ENCODE measurements at places on chromosomes 6 and 20.

DNA sequence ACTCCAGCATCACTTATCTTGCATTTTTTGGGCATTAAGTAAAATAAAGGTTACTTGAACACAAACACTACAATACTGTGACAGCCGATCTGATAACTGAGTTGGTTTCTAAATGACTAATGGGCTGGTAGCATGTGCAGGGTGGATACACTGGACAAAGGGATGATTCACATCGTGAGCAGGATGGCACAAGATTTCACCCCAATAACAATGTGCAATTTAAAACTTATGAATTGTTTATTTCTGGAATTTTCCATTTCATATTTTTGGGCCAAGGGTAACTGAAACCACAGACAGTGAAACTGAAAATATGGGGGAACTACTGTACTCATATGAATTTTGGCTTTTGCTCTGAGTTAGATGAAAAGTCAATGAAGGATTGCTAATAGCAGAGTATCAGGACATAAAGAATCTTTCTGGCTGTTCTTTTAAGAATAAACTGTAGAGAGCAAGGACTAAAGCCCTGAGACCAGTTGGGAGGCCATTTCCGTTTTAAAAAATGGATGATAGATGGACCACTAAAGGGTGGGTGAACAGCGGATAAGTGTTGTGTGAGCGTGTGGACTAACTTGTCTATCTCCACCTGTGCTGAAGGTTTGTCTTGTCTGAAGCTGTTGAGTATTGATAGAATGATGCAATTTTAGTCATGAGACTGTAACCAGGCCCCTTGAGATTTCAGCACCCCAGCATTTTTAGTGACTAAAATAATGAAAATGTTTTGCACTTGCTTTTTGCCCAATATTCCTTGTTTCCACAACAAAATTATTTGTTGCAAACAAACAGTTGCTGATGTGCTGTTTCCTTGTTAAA, 8.2 kb downstream of the SPINT3 start:
- no peak for DNase-seq

- DNase-seq, result no peak
These were observed 650.0 kb downstream of the UTRN start for GRCh38 chr6:144935181-144935580.

GRCh38 chr20:11918981-11919380, 1.3 kb downstream of the BTBD3 start:
- DNase-seq, result no peak

GRCh38 chr6:153942361-153942760, 96.7 kb upstream of the OPRM1 start:
- no peak for DNase-seq

- DNase-seq, result no peak
These were observed 5.5 kb upstream of the TFAP2D start for GRCh38 chr6:50707652-50708300.

GRCh38 chr6:79239536-79240168, 5.2 kb upstream of the HMGN3 start:
- no peak for DNase-seq

DNA sequence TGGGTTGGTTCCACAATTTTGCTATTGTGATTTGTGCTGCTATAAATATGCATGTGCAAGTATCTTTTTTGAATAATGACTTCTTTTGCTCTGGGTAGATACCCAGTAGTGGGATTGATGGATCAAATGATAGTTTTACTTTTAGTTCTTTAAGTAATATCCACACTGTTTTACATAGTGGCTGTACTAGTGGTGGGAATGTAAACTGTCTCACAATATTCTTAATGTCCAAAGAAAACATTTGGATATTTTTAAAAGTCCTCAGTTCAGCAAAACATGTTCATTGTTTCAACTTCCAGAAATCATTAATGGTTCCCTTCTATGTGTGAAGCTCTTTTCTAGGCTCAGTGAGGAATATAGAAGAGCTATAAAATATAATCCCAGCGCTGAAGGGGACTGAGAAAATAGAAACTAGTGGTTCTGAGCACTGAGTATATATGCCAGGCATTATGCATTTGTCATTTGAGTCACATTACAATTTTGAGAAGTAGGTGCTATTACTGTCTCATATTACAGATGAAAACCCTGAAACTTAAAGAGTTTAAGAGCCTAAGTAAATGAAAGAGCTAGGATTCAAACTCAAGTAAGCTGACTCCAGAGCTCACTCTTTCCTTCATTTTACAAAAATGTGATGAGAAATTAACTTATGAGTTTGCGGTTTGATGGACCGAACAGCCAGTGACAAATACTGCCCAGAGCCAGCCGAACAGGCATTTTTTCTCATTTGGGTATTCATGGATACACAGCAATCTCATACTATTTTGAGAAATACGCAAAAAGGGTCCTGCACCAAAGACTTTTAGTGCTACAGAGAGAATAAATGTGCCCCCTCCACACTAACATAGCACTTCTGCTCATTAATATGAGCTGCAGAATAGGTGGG, 250.1 kb downstream of the TBX18 start:
- DNase-seq, result no peak

DNA sequence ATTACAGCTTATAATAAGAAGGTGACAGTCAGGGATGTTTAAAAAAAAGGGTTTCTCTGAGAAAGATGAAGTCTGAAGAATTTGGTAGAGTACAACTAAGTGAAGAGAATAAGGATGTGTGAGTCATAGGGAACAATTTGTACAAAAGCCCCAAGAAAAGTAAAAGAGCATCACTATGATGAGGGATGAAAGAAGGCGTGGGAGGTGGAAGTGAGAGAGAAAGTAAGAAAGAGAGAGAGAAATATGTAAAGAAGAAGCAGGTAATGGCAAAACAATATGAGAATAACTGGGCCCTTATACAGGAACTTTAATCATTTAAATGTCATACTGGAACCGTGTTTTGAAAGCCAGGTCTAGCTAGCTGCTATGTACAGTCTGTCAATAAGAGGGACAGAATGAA, 179.4 kb downstream of the ASCC3 start:
- DNase-seq, result no peak

DNA sequence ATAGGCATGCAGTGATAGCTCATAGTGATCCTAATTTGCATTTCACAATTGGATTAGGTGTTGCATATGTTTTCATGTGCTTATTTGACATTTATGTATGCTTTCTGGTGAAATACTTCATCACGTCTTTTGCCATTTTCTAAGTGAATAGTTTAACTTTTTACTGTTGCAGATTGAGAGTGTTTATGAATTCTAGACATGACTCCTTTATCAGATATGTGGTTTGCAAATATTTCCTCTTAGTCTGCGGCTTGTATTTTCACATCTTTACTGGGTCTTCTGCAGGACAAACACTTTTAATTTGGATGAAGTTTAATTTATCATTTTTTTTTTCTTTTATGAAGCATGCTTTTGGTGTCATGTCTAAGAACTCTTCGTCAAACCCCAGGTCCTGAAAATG, 39.2 kb downstream of the CCN2 start:
- no peak for DNase-seq

GRCh38 chr6:82906489-82906888, 159.2 kb downstream of the UBE3D start:
- no peak for DNase-seq

DNA sequence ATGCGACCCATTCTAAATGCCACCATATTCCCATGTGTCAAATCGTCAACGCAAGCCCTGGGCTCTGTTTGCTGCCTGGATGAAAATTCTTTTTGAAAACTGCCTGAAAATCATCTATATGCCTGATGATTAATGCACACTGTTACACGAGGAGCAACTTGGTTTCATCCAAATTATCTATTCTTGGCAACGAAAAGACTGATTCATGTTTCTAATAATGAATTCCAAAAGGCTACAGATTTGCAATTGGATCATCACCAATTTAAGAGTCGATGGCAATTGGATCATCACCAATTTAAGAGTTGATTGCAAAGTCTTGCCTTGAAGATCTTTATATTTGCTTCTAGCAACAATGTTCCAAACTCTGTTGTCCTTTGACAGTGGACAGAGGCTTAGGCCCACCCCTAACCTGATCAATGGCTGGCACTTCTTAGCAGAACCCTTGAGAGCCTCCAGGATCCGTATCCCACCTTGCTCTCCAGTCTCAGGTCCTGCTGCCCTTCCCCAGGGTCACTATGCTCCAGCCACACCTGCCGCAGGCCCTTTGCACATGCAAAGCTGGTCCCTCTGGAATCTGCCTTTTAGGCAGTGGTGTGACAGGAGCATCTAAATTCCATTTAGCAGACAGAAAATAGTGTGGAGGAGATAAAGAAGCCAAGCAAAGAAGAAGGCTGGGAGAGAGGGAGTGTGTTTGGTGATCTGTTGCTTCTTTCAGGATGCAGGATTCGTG, 460.9 kb upstream of the SULF2 start:
- DNase-seq, result no peak

- DNase-seq, result no peak
These were observed 266.5 kb upstream of the RIMS1 start for GRCh38 chr6:71619836-71620235.

GRCh38 chr6:18142591-18142861, 12.4 kb downstream of the TPMT start:
- no peak for DNase-seq

DNA sequence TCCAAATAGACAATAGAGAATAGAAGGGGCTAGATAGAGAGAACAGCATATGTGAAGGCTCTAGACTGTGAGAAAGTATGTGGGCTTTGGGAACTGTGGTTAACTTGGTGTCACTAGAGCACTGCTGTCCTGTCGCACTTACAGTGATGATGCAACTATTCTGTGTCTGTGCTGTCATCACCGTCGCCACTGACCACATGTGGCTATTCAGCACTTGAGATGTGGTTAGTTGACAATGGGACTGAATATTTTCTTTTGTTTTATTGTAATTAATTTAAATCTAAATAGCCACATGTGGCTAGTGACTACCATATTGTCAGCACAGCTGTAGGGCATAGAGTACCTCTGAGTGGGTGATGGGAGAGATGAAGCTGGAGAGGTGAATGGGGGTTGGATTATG, 39.0 kb upstream of the IFNGR1 start:
- no peak for DNase-seq

DNA sequence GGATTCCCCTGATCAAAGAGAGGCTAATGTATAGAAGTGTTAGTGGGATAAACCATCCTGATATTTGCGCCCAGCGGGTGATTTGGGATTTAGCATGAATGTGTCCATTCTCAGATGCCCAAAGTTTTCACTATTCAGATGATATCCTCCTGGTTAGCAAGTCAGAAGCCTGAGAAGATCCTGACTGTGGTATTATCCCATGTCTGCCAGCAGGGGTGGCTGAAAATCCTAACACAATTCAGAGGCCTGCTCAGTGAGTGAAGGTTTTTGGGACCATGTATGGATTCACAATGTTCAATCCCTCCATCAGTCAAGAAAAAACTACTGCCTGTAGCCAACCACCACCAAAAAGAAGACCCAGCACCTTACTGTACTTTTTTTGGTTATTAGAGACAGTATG, 34.1 kb upstream of the SPACA1 start:
- DNase-seq, result peak; percentile 20

GRCh38 chr20:44051661-44052000, 135.4 kb downstream of the JPH2 start:
- DNase-seq, result no peak

GRCh38 chr6:137339929-137340559, 120.9 kb upstream of the IFNGR1 start:
- DNase-seq, result no peak

GRCh38 chr6:53899512-53899911, 104.7 kb downstream of the LRRC1 start:
- no peak for DNase-seq

- DNase-seq, result no peak
These were observed 20.7 kb upstream of the NNAT start for GRCh38 chr20:37500311-37500710.

GRCh38 chr6:30443657-30444450, 45.5 kb upstream of the HLA-E start:
- no peak for DNase-seq

DNA sequence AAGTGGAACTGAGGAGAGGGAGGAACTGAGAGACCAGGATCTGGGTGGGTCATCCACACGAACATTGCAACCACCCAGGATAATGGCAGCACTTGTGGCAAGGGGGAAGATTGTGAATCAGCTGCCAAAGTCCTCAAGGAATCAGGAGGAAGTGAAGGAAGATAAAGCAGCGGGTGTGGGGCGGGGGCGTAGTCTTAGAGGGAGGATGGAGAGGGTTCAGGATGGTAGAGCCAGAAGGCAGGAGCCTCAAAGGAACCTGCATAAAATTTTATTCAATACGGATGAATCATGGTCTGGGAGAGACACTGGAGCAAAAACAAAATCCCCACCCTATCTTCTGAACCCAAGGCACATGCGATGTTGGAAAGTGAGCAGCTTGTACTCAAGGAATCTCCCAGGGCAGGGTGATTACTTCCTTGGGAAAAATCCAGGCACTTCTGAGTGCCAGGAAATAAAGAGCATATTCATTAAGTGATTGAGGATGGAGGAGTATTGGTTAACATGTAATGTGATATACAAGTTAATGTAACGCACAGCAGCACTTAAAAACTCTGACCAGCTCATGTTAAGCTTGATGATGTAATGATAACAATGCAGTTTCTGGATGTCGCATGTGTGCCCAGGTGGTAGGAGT, 82.0 kb upstream of the B3GAT2 start:
- peak; percentile 32 for DNase-seq

DNA sequence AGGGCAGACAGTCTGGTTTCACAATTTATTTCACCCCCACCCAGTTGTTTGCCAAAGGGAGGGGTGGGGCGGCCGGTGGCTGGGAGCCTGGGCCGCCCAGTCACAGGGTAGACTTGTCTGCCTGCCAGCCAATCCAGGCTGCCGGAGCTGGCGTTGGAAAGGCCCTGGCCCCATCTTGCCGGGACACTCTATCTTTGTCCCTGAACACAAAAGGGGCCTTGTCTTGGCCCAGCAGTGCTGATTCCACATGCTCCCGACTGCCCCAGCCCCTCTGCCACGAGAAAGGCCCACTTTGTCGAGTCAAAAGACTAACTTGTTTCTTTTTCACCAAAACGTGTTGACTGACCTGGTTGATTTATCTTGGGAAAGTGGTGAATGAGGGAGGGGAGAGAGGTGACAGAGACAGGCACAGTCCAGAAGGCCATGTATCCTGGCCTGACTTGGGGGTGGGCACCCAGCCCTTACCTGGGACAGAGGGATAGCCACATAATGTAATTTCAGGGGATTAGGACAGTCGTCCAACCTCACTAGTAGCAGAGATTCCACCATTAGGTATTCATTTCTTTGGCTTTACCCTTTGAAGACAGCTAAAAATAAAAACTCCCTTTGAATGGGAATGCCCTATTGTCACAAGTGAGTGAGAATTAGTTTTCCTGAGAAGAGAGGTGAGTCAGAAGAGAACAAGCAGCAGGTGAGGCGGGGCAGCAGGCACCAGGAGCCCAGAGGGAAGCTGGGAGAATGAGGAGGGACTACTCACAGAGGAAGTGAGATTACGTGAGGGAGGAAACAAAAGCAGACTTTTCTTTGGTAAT, 67.0 kb upstream of the SIRPA start:
- no peak for DNase-seq

- DNase-seq, result no peak
These were observed 206.4 kb upstream of the SUPT3H start for GRCh38 chr6:45584127-45584526.

- peak; percentile 53 for DNase-seq
These were observed at the start of gene BMP2 for GRCh38 chr20:6767536-6768227. BMP2 (plus strand) TSS chr20:6767686; CDS start chr20:6770127, 2,441 bp downstream.

DNA sequence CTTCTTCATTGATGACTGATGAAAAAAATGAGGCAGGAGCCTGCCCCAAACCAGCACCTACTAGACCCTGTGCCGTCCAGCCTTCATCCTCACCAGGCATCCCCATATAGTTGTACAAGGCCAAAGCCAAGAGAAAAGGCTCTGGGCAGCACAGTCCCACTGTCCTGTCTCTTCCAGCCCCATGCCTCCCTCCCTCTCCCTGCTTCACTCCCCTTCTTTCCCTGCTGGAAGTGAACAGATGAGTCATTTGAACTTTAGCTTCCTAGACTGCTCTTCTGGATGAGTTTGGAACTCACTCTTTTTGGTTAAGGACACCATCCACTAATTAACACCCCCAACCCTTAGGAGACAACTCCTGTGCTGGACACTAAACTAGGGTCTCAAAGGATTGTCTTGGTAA, 235.2 kb downstream of the LRFN2 start:
- DNase-seq, result peak; percentile 3
